ENCODE measurements at places on chromosomes 16 and 17.
A peak's percentile ranks its signal among the peaks of the same experiment; 100 is the strongest.

GRCh38 chr16:20001856-20002707 lies 71.6 kb downstream of the GPR139 start:
- DNase-seq = no peak

- no peak for DNase-seq
Observed at GRCh38 chr17:76076765-76077583, 2.0 kb upstream of the ZACN start.

DNA sequence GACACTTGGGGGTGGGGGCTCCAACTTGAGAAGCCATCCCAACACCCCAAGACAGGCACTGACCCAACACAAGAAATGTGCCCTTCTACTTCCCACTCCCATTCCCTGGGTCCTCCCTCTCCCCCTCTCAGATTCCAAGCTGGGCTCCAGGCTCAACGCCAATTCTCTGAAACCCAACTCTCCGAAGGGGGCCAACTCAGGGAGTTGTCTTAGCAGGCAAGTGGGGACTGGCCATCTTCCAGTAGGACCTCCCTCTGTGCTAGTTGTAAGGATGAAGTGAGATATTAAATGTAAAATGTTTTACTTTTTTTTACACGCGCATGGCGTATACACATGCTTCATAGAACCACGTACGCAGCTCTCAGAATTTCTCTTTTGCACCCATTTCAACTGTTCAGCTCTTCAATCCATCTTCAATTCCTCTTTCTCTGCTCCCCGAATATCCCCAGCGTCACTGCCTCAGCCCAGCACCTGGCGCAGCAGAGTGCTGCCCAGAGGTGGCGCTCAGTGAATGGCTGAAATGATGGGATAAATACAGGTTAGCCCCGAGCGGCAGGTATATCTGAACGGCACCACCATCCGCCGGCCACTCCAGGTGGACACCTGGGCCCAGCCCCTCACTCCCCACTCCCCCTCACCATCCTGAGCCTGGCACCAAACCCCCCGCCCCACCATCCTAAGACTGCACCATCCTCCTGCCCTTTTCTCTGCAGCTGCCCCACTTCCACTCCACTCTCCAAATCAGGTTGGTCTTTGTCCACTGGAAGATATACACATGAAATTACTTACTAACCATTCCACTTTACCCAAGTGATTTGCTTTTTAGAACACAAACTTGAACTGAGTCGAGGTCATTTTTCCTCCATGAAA lies 43.9 kb upstream of the TNRC6C start:
- no peak for DNase-seq

DNA sequence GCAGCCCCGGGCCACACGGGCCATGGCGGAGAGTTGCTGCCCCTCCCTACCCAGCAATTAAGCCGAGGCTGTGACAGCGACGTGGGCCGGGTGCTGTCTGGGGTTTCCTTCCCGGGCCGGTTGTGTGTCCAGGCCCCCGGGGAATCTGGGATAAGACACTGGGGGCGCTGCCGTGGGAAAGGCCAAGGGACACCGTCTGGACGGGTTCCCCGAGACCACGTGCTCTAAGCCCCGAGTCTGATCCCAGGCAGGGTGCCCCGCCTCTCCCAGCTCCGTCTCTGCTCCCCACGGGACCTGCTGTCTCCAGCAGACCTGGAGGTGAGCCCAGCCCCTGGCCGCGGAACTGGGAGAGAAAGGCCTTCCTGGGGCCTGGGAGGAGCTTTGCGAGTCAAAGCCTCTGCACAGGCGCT lies 92.2 kb downstream of the IRX3 start:
- DNase-seq = no peak

DNA sequence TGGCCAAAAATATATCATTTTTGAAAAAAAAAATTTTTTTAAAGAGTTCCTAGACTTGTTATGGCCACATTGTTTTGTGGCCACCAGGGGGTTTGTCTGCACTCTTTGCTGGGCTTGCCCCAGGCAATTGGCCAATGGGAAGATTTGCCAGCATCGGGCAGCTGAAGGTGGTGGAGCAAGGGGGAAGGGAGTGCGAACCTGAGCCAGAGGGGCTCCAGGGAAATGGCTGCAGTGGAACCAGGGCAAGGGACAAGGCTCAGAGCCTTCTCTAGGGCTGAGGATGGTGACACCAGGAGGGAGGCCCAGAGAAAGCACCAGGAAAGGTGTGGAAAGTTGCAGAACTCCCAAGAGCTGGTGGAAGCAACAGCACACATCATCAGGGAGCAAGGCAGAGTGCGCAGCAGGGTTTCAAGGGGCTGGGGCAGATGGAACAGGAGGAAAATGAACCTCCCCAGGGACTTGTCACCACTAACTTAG lies 15.5 kb upstream of the CMIP start:
- no peak for DNase-seq

DNA sequence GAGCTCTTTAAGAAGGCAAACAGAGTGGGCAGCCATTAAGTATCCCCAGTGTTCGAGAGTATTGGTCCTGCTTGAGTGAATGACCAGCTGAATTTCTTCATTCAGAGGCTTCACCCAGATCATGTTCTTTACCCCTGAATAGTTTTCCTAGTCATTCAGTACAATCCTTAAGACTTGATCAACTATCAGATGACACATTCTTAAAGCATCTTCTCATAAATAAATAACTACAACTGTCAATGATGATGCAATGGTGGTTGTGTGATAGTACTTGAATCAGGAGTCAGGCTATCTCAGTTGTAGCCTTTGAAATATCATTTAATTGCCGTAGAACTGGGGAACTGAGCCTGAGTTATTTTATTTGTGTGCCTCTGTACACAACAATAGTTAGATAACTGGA lies 416.8 kb upstream of the CCL2 start:
- DNase-seq = no peak

DNA sequence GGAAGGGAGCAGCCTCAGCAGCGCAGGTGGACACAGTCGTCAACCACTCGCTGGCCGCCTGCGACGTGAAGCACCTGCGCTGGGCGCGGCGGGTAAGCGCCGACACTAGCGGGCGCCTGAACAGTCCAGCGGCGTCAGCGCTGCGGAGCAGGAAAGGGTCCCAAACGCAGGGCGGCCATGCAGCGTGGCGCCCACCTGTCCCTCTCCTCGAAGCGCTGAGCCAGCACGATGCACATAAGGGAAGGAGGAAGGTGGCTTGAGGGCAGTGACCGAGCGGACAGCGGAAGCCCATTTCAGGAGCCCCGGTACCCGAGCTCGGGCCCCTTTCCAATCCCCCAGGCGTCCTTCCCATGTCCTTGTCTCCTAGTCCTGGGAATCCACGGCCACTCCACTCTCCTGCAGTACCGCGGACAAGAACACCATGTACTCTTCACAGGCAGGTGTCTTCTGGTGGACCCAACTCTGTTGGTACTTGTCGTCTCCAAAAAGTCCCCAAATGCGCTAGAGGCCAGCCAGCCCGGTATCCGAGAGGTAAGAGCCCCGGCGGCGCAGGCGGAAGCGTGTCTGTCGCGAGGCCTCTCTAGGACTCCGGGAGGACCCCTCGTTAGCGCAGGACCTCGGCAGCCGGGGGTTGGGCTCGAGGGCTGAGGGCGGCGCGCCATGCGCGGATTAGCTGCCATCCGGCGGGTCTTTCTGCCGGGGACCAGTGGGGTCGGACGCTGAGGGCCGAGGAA lies 14.4 kb downstream of the ZNF232 start:
- DNase-seq = no peak

- DNase-seq = no peak
Observed at GRCh38 chr17:82365606-82366295, 5.8 kb upstream of the UTS2R start.

DNA sequence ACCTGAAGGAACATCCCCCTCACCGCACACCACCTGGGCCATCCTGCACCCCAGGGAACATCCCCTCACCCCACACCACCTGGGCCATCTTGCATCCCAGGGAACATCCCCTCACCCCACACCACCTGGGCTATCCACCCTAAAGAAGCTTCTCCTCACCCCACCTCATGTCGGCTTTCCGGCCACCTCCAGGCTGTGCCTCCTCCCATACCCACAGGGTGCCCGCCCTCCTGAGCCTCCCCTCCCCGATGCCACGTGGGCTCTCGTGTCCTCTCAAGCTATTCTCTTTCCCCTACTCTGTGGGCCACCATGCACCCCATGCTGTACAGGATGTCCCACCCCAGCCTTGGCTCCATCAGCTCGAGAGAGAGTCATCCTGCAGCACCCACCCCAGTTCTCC lies 18.0 kb downstream of the MYLK3 start:
- no peak for DNase-seq

GRCh38 chr16:51049678-51050376 lies 101.2 kb downstream of the SALL1 start:
- no peak for DNase-seq

- no peak for DNase-seq
Observed at GRCh38 chr16:56637814-56638750, at the start of gene MT1A. Gene MT1A (plus strand): TSS chr16:56638666. CDS start chr16:56638739, 73 bp downstream.

GRCh38 chr16:4610011-4611005 lies 4.4 kb downstream of the UBALD1 start:
- DNase-seq = no peak

DNA sequence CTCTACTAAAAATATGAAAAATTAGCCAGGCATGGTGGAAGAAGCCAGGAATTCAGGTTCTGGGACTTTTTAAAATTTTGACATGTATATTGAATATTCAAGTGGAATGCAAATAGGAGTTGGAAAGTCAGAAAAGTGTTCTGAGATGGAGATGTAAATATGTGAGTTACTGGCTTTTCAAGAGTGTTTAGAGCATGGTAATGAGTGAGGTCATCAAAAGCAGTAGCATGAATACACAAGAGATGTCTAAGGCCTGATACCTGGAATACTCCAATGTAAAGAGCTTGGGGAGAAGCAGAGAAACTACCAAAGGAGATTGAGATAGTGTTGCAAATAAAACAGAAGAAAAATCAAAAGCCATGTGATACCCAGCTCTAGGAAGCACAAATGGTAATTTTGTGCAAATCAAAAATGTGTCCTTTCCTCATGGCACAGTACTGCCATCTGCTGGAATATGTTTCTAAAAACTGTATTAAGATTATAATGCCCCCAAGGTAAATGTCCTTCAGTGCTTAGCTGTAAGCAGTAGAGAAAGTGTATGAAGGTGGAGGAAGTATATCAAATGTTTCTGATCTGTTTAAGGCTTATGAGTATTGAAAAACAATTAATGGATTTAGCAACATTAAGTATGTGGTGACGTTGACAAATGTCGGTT lies 908.4 kb downstream of the KCNJ18 start:
- no peak for DNase-seq

DNA sequence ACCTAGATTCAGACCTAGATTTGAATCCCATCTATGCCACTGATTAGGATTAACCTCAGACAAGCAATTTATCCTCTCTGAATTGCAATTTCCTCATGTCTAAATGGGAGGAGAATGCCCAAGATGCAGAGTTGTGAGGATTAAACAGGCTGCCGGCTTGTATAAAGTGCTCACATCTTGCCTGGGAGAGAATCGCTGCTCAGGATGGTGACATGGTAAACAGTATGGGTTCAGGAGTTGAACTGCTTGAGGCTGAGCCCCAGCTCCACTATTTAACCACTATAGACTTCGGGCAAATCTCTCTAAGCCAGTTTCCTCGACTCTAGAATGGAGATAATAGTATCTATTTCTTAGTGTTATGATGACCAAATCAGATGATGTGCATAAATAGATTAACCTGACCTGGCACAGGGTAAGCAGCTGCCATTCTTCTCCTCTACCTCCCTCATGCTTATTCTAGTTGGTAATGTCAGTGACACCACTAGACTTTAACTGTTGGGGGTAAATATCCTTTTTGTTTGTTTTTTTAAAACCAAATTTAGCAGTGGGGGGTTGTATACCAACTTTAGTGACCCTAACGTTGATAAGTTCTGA lies 732 bp upstream of the RPL27 start:
- no peak for DNase-seq

DNA sequence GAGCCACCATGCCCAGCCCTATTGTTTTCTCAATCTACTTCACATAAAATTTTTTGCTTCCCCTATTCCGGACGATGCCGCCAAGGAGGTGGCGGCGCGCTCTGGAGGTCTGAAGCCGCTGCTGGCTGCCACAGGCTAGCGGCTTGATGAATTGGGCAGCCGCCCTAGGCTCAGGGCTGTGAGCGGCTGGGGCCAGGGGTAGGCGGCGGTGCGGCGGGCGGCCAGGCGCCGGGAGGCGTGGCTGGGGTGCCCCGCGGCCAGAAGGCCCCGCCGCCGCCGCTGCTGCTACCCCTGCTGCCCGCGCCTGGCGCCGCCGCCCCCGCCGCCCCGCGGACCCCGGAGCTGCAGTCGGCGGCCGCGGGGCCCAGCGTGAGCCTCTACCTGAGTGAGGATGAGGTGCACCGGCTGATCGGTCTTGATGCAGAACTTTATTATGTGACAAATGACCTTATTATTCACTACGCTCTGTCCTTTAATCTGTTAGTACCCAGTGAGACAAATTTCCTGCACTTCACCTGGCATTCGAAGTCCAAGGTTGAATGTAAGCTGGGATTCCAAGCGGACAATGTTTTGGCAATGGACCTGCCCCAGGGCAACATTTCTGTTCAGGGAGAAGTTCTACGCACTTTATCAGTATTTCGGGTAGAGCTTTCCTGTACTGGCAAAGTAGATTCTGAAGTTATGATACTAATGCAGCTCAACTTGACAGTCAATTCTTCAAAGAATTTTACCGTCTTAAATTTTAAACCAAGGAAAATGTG lies 41.7 kb downstream of the ANKFY1 start:
- DNase-seq = no peak

GRCh38 chr17:48494335-48494734 lies 36.5 kb downstream of the HOXB1 start:
- no peak for DNase-seq

DNA sequence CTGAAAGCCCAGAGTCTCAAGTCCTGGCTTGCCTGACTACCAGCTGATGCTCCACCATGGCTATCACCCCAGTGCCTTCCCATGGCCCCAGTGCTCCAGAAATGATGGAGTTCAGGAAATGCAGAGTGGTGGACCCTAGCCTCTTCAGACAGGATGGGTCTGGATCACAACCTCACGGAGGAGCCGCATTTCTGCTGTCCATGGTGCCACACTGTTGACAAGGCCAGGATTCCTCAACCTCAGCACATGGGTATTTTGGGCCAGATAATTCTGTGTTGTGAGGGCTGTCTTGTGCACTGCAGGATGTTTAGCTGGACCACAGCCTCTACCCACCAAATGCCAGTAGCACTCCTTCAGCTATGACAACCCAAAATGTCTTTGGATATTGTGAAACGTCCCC lies 6.7 kb upstream of the CRHR1 start:
- DNase-seq = no peak

DNA sequence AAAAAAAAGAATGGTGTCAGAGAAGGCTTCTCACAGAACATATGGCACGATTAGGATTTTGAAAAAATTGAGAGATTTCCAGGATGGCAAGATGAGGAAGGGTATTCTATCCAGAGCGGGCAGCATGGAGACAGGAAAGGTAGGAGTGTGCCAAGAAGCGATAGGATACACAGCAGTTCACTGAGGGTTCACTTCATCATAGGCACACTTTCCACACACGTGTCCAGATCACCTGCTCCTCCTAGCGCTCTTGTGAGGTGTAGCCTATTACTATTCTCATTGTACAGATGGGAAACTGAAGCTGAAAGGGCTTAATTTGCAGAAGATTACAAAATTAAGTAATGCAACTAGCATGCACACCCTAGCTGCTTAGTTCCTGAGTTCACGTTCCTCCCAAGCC lies 6.2 kb upstream of the ELAC2 start:
- no peak for DNase-seq

GRCh38 chr17:10013365-10014112 lies 108.5 kb upstream of the RCVRN start:
- DNase-seq = peak; percentile 57

- DNase-seq = no peak
Observed at GRCh38 chr16:8867216-8867931, 1.4 kb downstream of the CARHSP1 start.
